ENCODE measurements at places on chromosomes 7 and 10. TPM values are rescaled to one million over a fixed set of nuclear protein-coding genes. Genes with fewer than 3 reads are reported as not detected.

GRCh38 chr10:59465088-59465487 is 102.7 kb upstream of the FAM13C start:
- no peak overlapping the region for H3K4me3 ChIP-seq
- no peaks in the 10 kb centered on the region for H3K27me3 ChIP-seq
- no peak for DNase-seq

DNA sequence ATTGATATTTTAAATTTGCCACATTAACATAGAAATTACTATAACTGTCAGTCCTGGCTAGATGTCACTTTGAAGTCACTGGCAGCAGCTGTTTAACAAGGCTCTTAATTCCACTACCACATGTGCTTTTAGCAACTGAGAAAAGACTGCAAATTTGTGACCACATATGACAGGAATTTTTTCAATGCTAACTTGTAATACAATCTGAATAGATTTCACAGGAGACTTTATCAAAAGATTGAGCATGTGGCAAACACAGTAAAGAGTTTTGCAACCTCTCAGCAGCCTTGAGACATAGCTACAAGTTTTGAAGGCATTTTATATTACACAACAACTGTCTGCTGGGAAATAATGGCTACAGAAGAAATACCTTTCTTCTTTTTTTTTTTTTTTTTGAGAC is 73.0 kb downstream of the MICU1 start:
- H3K4me1 ChIP-seq, result peaks cover 2% of the 10 kb centered on the region
- H3K4me3 ChIP-seq, result no peak overlapping the region
- DNase-seq, result peak; percentile 34
- peaks cover 15% of the 10 kb centered on the region for H3K36me3 ChIP-seq

DNA sequence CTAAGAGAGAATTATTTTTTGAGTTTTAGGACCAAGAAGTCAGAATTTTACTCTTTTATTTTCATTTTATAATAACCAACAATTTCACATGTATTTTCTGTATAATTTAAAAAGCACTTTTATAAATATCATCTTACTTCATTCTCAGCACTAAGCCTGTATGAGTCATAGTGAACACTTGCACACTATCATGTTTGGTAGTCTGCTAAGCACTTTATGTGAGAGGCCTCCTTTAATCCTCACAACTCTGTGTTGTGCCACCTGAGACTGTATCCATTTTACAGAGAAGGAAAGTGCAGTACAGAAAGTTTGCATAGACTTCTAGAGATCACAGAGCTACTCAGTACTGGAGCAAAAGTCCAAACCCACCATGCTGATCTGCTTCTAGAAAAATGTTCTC is 939.6 kb downstream of the NRG3 start:
- DNase-seq, result no peak
- H3K36me3 ChIP-seq, result no peaks in the 10 kb centered on the region
- no peak overlapping the region for H3K4me3 ChIP-seq
- H3K27me3 ChIP-seq, result no peaks in the 10 kb centered on the region
- no peaks in the 10 kb centered on the region for H3K4me1 ChIP-seq

- H3K27me3 ChIP-seq, result no peaks in the 10 kb centered on the region
- H3K4me3 ChIP-seq, result no peak overlapping the region
- H3K36me3 ChIP-seq, result no peaks in the 10 kb centered on the region
- no peak overlapping the region for H3K27ac ChIP-seq
- H3K4me1 ChIP-seq, result no peaks in the 10 kb centered on the region
Measured at GRCh38 chr10:62133618-62134017, 135.0 kb downstream of the RTKN2 start.

GRCh38 chr7:77995717-77996116 is 197.1 kb downstream of the PHTF2 start:
- H3K4me3 ChIP-seq, result no peak overlapping the region
- no peaks in the 10 kb centered on the region for H3K36me3 ChIP-seq
- DNase-seq, result no peak
- H3K4me1 ChIP-seq, result no peaks in the 10 kb centered on the region
- H3K27me3 ChIP-seq, result no peaks in the 10 kb centered on the region

DNA sequence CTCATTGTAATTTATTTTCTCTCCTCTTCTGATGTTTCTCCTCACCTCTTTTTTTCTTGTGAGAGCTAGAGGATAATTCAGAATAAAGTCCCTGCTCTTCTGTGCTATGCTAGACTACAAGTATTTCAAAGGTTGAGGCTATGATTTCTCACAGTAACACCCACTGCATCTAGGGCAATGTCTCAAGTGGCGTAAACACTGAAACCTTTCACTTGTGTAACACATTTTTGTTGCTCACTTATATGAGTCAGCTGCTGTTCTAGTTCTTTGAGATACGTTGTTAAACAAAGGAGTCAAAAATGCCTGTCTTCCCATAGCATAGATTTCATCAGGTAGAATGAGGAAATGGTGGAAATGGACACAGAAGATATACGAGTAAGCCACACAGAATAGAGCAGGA is 305.1 kb upstream of the PITRM1 start:
- H3K4me3 ChIP-seq, result no peak overlapping the region
- no peaks in the 10 kb centered on the region for H3K4me1 ChIP-seq
- DNase-seq, result no peak
- H3K27ac ChIP-seq, result no peak overlapping the region
- H3K36me3 ChIP-seq, result no peaks in the 10 kb centered on the region

GRCh38 chr10:1530871-1531517 is 206.3 kb downstream of the ADARB2 start:
- DNase-seq, result no peak
- no peaks in the 10 kb centered on the region for H3K36me3 ChIP-seq
- no peaks in the 10 kb centered on the region for H3K27me3 ChIP-seq

Gene NPSR1
- not detected for total RNA-seq

Gene GRID2IP
- 0.12 TPM for total RNA-seq

Gene GHRHR
- not detected for total RNA-seq

Gene EPO
- not detected for total RNA-seq
